ENCODE measurements at places on chromosomes 16 and 17.

DNA sequence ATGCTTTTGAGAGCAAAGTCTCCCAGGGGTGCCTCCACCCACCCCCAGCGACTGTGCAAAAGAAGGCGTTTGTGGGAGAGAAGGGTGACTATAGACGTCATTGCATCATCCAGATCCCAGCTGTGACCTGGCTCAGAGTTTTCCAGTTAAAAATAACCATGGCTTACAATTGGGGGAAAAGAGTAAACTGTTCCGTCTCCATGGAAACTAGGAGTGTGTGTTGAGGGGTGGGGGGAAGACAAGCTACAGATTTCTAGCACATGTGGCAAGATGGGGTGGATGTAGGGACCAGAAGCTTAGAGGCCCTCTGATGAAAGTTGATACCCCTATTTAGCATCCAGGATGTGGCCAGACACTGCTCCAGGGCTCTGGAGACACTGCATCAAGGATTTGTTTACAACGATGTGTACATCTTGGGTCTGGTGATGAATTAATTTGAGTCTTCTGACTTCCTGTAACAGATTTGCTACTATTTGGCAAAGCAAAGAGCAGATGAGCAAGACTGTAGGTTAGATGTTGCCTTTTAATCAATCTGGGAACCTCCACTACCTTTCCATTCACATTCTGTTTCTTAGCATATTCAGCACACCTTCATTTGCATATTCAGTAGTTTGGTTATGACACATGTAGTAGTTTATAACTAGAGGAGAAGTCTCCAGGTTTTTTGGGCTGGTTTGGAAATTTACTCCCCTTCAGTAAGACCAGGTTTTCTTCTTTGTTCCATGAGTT, 6.2 kb upstream of the DUSP14 start:
- peak; percentile 81 for ATAC-seq

DNA sequence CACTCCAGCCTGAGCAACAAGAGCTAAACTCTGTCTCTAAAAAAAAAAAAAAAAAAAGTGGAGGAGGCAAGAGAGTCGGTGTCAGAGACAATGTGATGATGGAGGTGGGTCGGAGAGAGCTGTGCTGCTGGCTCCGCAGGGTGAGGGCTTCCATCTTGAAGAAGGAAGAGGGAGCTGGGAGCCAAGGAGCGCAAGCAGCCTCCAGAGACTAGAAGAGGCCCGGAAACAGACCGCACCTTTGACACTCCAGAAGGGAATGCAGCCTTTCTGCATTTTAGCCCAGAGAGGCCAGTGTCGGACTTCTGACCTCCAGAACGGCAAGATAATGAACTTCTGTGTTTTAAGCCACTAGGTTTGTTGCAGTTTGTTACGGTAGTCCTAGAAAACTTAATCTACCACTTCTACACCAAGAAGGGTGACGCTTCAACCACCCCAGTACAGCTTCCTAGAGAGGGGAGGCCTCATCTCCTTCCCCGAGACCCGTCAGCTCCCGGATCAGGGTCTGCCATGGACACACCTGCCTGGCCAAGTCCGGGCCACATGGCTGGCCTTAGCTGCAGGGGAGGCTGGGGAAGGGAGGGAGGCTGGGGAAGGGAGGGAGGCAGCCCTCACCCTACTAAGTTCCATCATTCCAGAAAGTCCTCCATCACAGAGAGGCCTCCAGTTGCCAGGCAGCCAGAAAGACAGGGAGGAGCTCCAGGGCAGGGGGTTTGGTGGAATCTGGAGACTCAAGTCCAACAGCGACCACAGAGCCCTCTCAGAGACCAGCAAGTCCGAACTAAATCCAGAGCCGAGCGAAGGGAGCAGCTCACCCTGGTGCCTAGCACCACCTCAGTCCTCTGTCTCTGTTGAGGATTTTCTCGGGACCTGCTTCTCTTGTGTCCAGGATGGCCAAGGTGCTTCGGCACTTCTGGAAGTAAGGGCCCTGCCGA, 13.2 kb upstream of the RBFOX3 start:
- no peak for ATAC-seq

DNA sequence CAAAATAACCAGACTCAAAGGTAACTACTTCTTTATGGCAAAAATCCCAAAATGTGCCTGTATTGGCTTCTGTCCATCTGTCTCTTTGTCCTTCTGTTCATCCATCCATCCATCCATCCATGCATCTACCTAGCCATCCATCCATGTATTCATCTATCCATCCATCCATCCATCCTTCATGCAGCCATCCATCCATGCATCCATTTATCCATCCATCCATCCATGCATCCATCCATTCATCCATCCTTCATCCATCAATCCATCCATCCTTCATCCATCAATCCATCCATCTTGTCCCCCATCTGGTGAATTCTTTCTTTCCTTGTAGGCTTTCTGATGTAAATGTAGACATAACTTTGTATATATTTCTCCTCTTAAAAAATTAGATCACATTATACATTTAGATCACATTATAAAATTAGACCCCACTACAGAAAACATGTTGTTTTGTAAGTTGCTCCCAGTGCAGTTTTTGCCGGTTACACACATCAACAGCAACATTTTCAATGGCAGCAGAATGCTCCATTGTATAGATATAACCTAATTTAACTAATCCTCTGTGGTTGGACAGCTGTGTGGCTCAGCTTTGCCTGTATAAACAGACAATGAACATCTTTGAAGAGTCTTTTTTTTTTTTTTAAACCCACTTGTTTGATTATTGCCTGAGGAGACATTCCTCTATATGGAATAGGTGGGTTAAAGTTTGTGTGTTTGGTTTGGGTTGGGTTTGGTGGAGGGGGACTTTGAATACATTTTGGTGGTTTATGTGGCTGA, 72.0 kb downstream of the MSI2 start:
- ATAC-seq = no peak

- no peak for ATAC-seq
Measured at GRCh38 chr17:6894206-6894528, 62.6 kb upstream of the TEKT1 start.

GRCh38 chr17:38893607-38894006, 23.7 kb downstream of the LASP1 start:
- no peak for ATAC-seq

GRCh38 chr17:2684549-2684948, 27.0 kb downstream of the CLUH start:
- no peak for ATAC-seq

- ATAC-seq = no peak
Measured at GRCh38 chr17:30475206-30475605, 2.0 kb upstream of the GOSR1 start.

DNA sequence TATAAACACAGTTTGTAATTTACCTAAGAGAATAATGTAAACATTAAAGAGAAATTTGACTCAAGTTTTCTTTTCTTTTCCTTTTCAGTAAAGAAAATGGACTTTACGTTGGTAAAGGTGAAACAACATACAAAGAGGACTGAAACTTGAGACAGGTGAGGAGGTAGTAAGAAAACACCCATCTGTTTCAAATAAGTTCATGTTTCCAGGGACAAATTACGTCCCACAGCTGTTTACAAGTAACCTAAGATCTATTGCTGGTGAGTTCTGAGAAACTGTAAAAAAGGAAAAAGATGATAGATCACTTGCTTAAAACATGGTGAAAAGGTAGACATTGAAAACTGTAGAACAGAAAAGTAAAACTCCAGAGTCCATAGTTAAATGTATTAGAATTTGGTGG, 4.8 kb upstream of the ABCA5 start:
- ATAC-seq = no peak

DNA sequence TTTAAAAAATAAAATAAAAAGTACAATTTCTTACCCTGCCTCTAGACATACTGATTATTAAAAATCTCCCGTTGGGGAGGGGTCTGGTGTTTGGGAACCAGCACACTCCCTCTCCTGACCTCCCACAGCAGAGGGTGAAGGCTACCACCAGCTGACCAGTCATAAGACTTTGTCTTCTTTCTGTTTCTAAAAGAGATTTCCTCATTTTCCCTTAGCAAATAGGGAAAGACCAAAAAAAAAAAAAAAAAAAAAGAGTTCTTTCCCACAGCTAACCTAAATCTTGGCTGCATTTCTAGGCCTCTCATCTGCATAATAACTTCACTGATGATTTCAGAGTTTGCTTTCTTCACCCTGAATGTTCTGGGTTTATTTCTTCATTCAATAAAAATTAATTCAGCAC, 30.3 kb downstream of the CDK5RAP3 start:
- no peak for ATAC-seq

- ATAC-seq = no peak
Measured at GRCh38 chr16:82384017-82384416, 214.0 kb upstream of the MPHOSPH6 start.

DNA sequence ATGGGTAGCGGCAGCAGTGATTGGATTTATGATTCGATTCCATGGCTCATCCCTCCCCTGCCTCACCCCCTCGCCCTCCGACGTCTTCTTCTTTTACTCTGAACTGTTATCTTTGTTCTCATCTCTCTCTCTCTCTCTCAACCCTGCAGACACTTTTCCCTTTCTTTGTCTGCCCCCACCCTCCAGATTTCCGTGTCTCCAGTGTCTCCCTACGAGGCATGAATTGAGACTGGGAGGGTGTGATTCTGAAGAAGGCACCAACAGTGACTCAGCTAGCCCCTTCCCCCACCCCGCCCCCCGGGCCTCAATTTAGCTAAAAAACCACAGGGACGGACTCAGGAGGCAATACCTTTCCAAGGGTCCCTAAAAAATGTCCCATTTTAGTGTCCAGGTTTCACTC, 47.6 kb upstream of the STH start:
- no peak for ATAC-seq

- no peak for ATAC-seq
Measured at GRCh38 chr16:9007177-9007794, 43.6 kb upstream of the USP7 start.

- ATAC-seq = no peak
Measured at GRCh38 chr17:50816771-50817751, 18.3 kb upstream of the WFIKKN2 start.

DNA sequence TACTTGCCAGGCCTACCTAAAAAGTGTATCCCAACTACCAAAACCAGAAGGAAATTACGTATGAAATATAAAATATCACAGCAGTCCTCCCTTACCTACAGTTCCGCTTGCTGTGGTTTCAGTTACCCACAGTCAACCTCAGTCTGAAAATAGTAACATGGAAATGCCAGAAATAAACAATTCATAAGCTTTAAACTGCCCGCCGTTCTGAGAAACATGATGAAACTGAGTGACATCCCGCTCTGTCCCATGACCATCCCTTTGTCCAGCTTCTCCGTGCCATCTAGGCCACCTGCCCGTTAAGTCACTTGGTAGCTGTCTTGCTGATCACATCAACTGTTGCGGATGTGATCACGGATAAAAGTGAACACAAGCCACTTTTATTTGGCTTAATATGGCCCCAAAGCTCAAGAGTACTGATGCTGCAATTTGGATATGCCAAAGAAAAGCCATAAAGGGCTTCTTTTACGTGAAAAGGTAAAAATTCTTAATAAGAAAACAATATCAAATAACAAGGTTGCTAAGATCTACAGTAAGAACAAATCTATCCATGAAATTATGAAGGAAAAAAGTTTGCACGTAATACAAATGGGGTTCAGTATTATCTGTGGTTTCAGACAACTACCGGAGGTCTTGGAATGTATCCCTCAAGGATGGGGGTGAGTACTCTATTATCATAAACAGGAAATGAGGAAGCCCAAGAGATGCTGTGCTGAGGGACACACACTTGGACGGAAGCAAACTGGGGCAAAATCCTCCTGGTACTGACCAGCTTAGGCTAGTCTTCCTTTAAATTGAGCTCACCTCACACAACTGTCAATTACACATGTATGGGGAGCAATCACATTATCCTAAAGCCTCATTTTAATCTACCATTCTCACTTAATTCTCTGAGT, 8.2 kb downstream of the USP22 start:
- peak; percentile 12 for ATAC-seq

- peak; percentile 13 for ATAC-seq
Measured at GRCh38 chr17:74227271-74228080, 14.1 kb downstream of the TTYH2 start.

DNA sequence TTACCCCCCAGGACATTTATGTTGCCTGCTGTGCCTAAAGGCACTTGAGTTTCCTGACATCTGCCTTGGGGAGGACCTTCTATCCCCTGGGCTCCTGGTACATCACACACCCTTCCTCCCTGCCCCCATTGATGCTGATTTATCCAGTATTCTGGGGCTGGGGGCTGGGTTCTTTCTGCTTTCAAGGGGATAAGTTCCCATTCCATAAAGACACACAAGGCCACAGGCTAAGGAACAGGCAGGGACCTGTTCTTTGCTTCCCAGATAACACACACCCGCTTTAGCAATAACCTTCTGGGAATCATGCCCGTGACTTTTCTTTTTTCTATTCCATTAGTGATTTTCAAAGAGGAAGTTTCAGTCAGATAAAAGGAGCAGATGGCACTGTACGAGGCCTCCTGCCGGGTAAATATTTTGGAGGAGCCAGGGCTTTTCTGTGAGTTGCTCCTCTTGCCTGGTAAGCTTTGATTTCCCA, 30.6 kb downstream of the CHD9 start:
- no peak for ATAC-seq

DNA sequence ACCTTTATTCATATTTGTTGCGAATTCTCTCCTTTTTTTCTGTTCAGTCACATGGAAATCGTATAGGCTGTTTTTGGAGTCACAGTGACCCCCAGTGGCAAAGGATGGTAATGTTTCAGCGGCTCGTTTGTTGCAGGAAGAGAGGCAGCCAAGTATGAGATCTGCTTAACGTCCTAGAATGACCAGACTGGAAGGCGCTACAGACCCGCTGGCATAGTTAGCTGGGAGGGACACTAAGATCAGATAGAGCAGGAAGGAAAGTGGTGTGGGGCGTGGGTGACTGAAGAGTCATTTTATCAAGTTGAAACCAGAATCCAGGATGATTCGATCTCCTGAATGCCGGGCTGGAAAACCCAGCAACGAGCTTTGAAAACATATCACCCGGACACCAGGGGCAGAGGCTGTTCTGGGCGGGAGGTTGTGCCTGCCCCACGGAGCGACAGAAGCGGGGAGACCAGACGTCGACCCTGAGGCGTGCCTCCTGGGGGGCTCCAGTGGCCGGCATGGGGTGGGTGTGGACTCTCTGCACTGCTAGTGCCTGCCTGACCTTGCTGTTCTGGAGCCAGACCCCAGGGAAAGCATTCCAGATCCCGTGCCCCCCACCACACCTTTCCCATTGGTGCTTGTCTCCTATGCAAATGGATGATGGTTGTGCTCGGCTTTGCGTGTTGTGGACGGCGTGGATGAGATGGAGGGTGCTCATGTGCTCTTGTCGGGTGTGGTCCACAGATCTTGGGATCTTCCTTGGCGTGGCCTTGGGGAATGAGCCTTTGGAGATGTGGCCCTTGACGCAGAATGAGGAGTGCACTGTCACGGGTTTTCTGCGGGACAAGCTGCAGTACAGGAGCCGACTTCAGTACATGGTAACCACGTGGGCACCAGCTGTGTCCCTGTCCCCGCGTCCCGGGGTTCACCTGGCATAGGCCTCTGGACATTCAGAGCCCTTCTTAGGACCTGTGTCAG, 7.7 kb downstream of the IL34 start:
- ATAC-seq = peak; percentile 80

GRCh38 chr16:47613251-47613650, 152.1 kb downstream of the PHKB start:
- no peak for ATAC-seq

GRCh38 chr17:74881073-74881472, 8.3 kb upstream of the FDXR start:
- ATAC-seq = no peak

Measured in motor neuron (in vitro differentiated cells).